ENCODE measurements at places on chromosomes 3 and 15. TPM values are rescaled to one million over a fixed set of nuclear protein-coding genes. Genes with fewer than 3 reads are reported as not detected.

NUSAP1 gene
- 124 TPM for total RNA-seq

SLC7A14 gene
- 0.12 TPM for total RNA-seq

ATP10A gene
- 13.2 TPM for total RNA-seq

NOX5 gene
- total RNA-seq, result 0.06 TPM

ZNF280D gene
- 8.0 TPM for total RNA-seq

LRRC31 gene
- total RNA-seq, result 0.14 TPM

MASP1 gene
- not detected for total RNA-seq

GOLGA6L9 gene
- total RNA-seq, result 0.72 TPM

TICRR gene
- 13.1 TPM for total RNA-seq

GHSR gene
- not detected for total RNA-seq

ITIH1 gene
- total RNA-seq, result not detected

FAM107A gene
- 0.22 TPM for total RNA-seq

CHRM5 gene
- total RNA-seq, result not detected

INKA1 gene
- 2.5 TPM for total RNA-seq

CATSPER2 gene
- 0.17 TPM for total RNA-seq

LIPC gene
- total RNA-seq, result 12.9 TPM

ARL13B gene
- 6.7 TPM for total RNA-seq

GNAT1 gene
- not detected for total RNA-seq

GPR149 gene
- total RNA-seq, result not detected

SLC28A2 gene
- total RNA-seq, result not detected

ABCF3 gene
- total RNA-seq, result 51.1 TPM

CAV3 gene
- total RNA-seq, result not detected

CSTA gene
- not detected for total RNA-seq

CEP70 gene
- total RNA-seq, result 21.0 TPM

MITF gene
- total RNA-seq, result 40.0 TPM

PCOLCE2 gene
- 7.7 TPM for total RNA-seq

SOX2 gene
- not detected for total RNA-seq

CHL1 gene
- total RNA-seq, result 0.17 TPM

IL20RB gene
- total RNA-seq, result 0.14 TPM

SENP8 gene
- 1.2 TPM for total RNA-seq

MLF1 gene
- 5.4 TPM for total RNA-seq

CHRFAM7A gene
- total RNA-seq, result not detected

All from epithelial cell of proximal tubule (primary cell).